ENCODE measurements at places on chromosomes 6 and 20. TPM values are rescaled to one million over a fixed set of nuclear protein-coding genes. Genes with fewer than 3 reads are reported as not detected.

DNA sequence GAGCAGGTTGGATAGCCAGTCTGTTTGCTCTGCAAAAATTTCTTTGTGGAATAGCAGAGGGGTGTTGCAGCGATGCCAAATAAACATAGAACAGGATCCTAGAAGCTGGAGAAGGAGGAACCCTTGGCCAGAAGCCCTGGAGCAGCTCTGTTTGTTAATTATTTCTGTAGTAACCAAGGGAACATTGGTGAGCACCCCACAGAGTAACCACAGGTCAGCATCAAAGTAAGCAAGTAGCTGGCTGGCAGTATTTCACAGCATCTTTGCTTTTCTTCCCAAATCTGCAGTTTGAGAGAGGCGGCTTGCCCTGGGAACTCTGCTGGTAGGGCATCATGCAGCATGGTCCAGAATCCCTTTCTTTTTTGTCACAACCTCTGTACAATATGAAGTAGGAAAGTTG, 12.7 kb upstream of the APMAP start:
- no peak for DNase-seq
- H3K4me1 ChIP-seq, result peaks cover 4% of the 10 kb centered on the region
- H3K4me3 ChIP-seq, result no peak overlapping the region
- no peaks in the 10 kb centered on the region for H3K27me3 ChIP-seq
- H3K36me3 ChIP-seq, result peaks cover 29% of the 10 kb centered on the region

- H3K36me3 ChIP-seq, result no peaks in the 10 kb centered on the region
- no peak overlapping the region for H3K27ac ChIP-seq
- H3K4me3 ChIP-seq, result no peak overlapping the region
- H3K27me3 ChIP-seq, result peaks cover 7% of the 10 kb centered on the region
- no peak for DNase-seq
- H3K4me1 ChIP-seq, result no peaks in the 10 kb centered on the region
Measured at GRCh38 chr6:128641703-128642102, 121.3 kb upstream of the PTPRK start.

GRCh38 chr6:52876056-52876787, 33.3 kb downstream of the GSTA3 start:
- H3K27ac ChIP-seq, result no peak overlapping the region
- no peaks in the 10 kb centered on the region for H3K36me3 ChIP-seq
- no peaks in the 10 kb centered on the region for H3K4me1 ChIP-seq
- DNase-seq, result no peak
- H3K4me3 ChIP-seq, result no peak overlapping the region
- no peaks in the 10 kb centered on the region for H3K27me3 ChIP-seq

DNA sequence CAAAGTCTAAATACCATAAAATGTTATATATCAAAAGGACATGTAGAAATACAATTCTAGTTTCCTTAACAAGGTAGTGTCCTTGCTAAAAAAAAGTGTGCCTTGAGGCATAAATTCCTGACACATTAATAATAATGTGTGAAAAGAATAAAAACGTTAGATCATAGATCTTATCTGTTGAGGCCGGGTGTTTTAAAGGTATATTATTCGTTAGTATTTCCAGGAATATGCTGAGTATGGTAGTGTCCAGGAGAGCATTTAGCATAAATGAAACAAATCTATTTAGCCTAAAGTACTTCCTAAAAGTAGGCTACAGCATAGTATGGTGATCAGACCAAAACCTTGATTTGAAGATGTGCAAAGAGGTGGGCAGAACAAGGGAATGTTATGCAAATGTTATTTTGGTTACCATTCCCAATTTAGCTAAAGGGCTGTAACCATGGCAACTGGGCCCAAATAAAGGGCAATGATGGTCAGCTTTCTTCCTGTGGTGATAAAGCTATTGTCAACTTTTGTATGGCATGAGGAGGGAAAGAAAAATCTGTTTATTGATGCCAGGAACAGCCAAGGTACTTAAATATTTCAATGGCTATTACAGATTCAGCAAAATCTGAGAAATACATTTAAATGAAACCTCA, 18.9 kb downstream of the MKKS start:
- H3K27ac ChIP-seq, result no peak overlapping the region
- no peak overlapping the region for H3K4me3 ChIP-seq
- no peak for DNase-seq
- H3K4me1 ChIP-seq, result peaks cover 12% of the 10 kb centered on the region

The TAAR6 gene
- not detected for total RNA-seq

DNA sequence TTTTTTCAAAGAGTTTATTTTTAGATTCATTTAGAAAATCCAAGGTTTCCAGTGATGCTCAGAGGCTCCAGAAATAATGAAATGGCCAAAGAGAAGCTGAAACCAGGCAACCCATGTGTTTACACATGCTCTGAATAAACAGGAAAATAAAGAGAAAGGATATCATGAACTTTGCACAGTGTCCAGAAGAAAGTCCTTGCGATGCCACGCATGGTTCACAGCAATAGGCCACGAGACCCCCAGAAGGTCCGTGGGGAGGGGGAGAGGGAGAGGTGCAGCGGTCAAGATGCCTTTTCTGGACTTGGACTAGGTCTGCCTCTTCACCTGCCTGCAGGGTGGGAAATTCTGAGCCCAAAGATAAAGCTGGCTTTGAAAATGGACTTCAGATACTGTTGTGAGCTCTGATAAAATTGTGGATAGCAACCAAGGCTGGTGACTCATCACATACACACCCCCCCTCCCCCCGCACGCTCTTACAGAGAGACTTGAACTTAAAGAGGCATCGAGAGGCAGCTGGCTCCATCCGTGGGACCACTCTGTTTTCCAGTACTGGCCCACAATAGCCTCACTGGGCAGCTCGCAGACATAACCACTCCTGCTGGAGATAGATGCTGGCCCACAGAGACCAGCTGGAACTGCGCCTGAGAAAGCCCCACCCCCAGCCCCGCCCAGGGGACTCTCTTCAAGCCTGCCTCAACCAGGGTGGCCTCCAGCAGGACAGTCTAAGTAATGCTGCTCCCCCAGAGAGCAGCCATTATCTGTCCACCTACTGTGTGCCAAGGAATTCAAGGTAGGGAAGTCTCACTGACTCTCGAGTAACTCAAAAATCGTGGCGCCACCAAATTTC, 21.2 kb upstream of the NFATC2 start:
- H3K4me3 ChIP-seq, result no peak overlapping the region
- H3K27ac ChIP-seq, result no peak overlapping the region
- no peak for DNase-seq
- no peaks in the 10 kb centered on the region for H3K36me3 ChIP-seq

- peaks cover 14% of the 10 kb centered on the region for H3K4me1 ChIP-seq
- H3K27ac ChIP-seq, result no peak overlapping the region
- no peaks in the 10 kb centered on the region for H3K27me3 ChIP-seq
Measured at GRCh38 chr6:144561455-144562043, 276.4 kb downstream of the UTRN start.

The THBS2 gene
- not detected for total RNA-seq

GRCh38 chr6:151652325-151652724, 155.2 kb upstream of the ESR1 start:
- DNase-seq, result no peak
- H3K4me3 ChIP-seq, result no peak overlapping the region
- H3K4me1 ChIP-seq, result no peaks in the 10 kb centered on the region
- H3K27me3 ChIP-seq, result peaks cover 22% of the 10 kb centered on the region
- no peak overlapping the region for H3K27ac ChIP-seq
- peaks cover 3% of the 10 kb centered on the region for H3K36me3 ChIP-seq

The OR2J3 gene
- total RNA-seq, result not detected

GRCh38 chr20:15375836-15376235, 1038.4 kb upstream of the FLRT3 start:
- H3K4me3 ChIP-seq, result no peak overlapping the region
- no peak overlapping the region for H3K27ac ChIP-seq
- H3K27me3 ChIP-seq, result peaks cover 2% of the 10 kb centered on the region
- no peaks in the 10 kb centered on the region for H3K4me1 ChIP-seq

GRCh38 chr6:142413111-142413510, 111.3 kb downstream of the ADGRG6 start:
- H3K4me3 ChIP-seq, result no peak overlapping the region
- H3K4me1 ChIP-seq, result peaks cover 35% of the 10 kb centered on the region
- H3K27ac ChIP-seq, result no peak overlapping the region
- no peak for DNase-seq
- H3K36me3 ChIP-seq, result no peaks in the 10 kb centered on the region

DNA sequence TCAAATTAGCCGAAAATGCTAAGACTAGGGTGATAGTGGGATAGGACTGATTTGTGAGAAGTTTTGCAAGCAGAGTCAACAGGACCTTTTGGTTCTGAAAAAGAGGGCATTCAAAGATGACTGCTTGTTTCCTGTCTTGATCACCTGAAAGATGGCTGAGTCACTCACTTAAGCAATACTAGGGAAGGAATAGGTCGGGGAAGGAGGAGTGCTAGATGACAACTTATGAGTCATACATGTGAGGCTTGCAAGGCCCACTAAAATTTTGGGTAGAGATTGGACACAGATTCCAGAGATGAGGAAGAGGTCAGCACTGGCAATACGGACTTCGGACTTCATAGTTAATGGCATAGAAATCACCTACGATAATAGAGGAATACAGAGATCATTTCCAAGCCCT, 89.2 kb downstream of the FAM83B start:
- no peaks in the 10 kb centered on the region for H3K4me1 ChIP-seq
- no peaks in the 10 kb centered on the region for H3K36me3 ChIP-seq
- H3K27me3 ChIP-seq, result no peaks in the 10 kb centered on the region
- H3K4me3 ChIP-seq, result no peak overlapping the region
- no peak overlapping the region for H3K27ac ChIP-seq

DNA sequence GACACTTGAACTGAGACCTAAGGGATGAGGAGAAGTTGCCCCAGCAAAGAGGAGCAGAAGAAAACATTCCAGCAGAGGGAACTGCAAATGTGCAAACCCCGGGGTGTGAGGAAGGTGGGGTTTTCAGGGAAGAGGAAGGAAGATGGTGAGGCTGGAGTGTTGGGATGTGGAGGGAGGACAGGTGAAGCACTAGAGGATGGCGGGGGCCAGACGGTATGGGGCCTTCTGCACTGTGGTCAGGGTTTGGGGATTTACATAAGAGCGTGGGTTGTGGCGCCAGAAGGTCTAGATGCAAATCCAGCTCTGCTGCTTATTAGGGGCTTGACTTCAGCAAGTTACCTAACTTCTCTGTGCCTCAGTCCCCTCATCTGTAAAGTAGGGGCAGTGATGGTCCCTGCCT, 16.0 kb downstream of the DLGAP4 start:
- H3K4me1 ChIP-seq, result no peaks in the 10 kb centered on the region
- no peak overlapping the region for H3K27ac ChIP-seq
- peaks cover 6% of the 10 kb centered on the region for H3K27me3 ChIP-seq
- no peak for DNase-seq
- H3K4me3 ChIP-seq, result no peak overlapping the region
- H3K36me3 ChIP-seq, result peaks cover 2% of the 10 kb centered on the region

DNA sequence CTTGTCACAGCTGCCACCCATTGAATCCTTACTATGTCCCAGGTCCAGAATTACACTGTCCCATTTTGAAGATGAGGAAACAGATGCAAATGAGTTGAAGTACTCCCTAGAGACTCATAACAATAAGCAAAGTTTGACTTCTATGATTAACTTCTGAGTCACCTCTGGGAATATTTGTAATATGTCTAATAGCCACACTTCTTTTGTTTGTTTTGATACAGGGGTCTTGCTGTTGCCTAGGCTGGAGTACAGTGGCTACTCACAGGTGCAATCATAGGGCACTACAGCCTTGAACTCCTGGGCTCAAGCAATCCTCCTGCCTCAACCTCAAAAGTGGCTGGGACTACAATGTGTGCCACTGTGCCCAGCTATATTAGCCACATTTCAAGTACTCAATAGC, 11.4 kb upstream of the SOX12 start:
- no peak overlapping the region for H3K27ac ChIP-seq
- no peaks in the 10 kb centered on the region for H3K36me3 ChIP-seq
- H3K4me3 ChIP-seq, result no peak overlapping the region
- DNase-seq, result no peak
- H3K27me3 ChIP-seq, result no peaks in the 10 kb centered on the region

The QKI gene
- 38.4 TPM for total RNA-seq

DNA sequence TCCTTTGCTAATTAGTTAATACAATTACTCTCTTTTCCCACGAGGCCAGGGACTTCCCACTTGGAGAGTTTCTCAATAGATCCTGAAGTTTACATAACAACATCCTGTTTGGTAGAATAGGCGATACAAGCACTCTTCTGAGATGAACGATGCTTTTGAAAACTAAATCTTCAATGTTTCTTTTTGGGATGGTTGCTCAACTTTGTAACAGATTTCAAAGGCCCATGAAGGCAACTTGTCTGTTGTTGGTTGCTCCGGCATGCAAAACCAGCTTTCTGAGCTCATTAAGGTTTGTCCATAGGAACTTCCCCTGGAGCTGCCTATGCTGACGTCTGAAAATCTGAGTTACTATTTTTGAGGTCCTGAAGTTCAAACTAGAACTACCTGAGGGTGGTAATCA, 25.9 kb upstream of the ROS1 start:
- H3K27ac ChIP-seq, result no peak overlapping the region
- no peaks in the 10 kb centered on the region for H3K4me1 ChIP-seq
- H3K27me3 ChIP-seq, result peaks cover 6% of the 10 kb centered on the region
- no peak overlapping the region for H3K4me3 ChIP-seq

The XKR7 gene
- total RNA-seq, result 0.02 TPM

DNA sequence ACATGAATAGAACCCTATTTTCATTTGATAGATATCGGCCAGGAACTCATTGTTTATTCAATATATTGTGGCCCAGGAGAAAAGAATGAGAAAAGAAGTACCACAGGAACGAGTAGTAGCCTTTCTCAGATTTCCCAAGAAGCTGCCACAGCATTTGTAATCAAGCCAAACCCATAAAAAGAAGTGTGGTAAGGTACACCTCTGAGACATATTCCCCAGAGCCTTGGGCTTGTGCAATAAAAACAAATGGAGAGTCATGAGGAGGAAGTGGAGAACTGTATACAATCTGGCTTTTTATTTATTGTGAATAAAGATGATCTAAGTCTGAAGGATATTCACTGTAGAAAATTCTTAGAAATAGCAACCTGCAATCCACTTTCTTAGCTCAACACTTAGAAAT, 36.7 kb downstream of the KIF6 start:
- H3K36me3 ChIP-seq, result no peaks in the 10 kb centered on the region
- peaks cover 21% of the 10 kb centered on the region for H3K27me3 ChIP-seq
- H3K4me3 ChIP-seq, result no peak overlapping the region
- H3K27ac ChIP-seq, result no peak overlapping the region

GRCh38 chr6:118350881-118351430, 197.1 kb upstream of the PLN start:
- H3K27me3 ChIP-seq, result no peaks in the 10 kb centered on the region
- DNase-seq, result no peak
- H3K27ac ChIP-seq, result no peak overlapping the region
- no peak overlapping the region for H3K4me3 ChIP-seq

The RCAN2 gene
- 0.43 TPM for total RNA-seq

DNA sequence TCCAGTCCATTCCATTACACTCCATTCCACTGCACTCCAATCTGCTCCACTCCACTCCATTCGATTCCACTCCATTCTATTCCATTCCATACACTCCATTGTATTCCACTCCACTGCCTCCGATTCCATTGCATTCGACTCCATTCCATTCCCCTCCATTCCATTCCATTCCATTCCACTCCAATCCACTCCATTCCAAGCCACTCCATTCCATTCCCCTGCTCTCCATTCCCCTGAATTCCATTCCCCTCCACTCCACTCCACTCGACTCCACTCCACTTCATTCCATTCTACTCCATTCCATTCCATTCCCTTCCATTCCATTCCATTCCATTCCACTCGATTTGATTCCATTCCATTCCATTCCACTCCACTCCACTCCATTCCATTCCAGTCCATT, 25.7 kb upstream of the DEFB125 start:
- H3K36me3 ChIP-seq, result no peaks in the 10 kb centered on the region
- H3K4me3 ChIP-seq, result no peak overlapping the region
- no peaks in the 10 kb centered on the region for H3K27me3 ChIP-seq

Data from activated naive CD4-positive, alpha-beta T cell treated with anti-CD3 and anti-CD28 coated beads for 36 hours (primary cell).